ENCODE measurements at places on chromosomes 6 and 20. TPM values are rescaled to one million over a fixed set of nuclear protein-coding genes. Genes with fewer than 3 reads are reported as not detected.

GRCh38 chr20:11210611-11211010 lies 536.8 kb upstream of the JAG1 start:
- no peak for DNase-seq

GRCh38 chr6:169326067-169326799 lies 72.6 kb upstream of the THBS2 start:
- DNase-seq = no peak

DNA sequence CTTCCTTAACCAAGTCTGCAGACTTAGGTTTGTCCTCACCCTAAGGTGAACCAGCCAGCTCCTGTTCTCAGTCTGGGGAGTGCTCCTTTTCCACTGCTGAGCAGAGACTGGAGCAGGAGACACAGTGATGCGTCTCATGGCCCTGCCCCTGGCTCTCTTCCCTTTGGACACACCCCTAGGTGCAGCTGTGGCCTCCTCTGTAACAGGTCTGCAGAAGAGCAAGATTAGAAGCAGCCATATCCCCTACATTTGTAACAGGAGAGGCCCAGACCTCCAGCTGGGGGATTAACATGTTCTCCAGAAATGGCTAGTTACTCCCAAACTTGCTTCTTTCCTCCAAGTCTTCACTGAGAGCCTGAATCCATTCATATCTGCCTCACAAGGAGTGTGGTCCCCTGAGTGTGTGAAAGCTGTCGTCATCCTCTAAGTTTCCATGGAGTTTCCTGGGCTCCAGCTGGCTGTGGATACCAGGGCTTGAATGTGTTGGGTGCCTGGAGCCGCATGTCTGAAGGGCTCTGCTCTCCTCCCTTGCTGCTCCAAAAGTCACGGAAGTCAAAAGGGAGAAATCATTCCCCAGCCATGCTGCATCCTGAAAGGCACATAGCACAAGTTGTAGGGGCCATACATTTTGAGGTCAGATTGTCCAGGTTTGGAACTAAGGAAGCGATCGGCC lies 57.7 kb downstream of the PPP1R14C start:
- no peak for DNase-seq

- no peak for DNase-seq
These were observed 181.8 kb downstream of the TAF4 start for GRCh38 chr20:61883857-61884393.

- peak; percentile 64 for DNase-seq
These were observed 162.4 kb downstream of the ID4 start for GRCh38 chr6:19999319-20000191.

DNA sequence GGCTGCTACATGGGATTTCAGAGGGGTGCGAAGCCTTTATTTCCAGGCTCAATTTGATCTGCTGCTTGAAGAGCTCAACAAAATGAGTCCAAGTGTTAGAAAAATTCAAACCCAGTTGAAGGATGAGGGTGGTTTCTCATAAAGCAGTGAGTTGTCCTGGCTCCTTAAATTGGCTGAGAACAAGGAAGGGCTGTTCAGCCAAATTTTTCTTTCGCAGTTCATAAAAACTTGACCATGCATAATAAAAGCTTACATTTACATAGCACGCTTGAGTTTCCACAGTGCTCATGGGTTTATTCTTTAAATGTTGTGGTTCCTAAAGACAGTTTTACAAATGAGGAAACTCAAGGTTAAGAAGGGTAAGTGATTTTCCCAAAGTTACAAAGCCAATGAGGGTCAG lies 174.4 kb upstream of the FOXA2 start:
- no peak for DNase-seq

The SCRT2 gene
- not detected for total RNA-seq

The CRISP3 gene
- not detected for total RNA-seq

The WFDC10B gene
- not detected for total RNA-seq

The ADNP gene
- total RNA-seq = 94.9 TPM

The SH3BGRL2 gene
- 0.09 TPM for total RNA-seq

The FOXQ1 gene
- total RNA-seq = not detected

The TCP11 gene
- total RNA-seq = not detected
